Large intestine (tissue), 12 donors: ENCODE measurements at places on chromosomes 16 and 17. TPM values are rescaled to one million over a fixed set of nuclear protein-coding genes. Genes with fewer than 3 reads are reported as not detected.

Gene MPV17L
- 3.2 TPM for polyA plus RNA-seq

Gene PYDC1
- polyA plus RNA-seq, result 0.19 TPM

Gene ZNF688
- polyA plus RNA-seq, result 15.8 TPM

DNA sequence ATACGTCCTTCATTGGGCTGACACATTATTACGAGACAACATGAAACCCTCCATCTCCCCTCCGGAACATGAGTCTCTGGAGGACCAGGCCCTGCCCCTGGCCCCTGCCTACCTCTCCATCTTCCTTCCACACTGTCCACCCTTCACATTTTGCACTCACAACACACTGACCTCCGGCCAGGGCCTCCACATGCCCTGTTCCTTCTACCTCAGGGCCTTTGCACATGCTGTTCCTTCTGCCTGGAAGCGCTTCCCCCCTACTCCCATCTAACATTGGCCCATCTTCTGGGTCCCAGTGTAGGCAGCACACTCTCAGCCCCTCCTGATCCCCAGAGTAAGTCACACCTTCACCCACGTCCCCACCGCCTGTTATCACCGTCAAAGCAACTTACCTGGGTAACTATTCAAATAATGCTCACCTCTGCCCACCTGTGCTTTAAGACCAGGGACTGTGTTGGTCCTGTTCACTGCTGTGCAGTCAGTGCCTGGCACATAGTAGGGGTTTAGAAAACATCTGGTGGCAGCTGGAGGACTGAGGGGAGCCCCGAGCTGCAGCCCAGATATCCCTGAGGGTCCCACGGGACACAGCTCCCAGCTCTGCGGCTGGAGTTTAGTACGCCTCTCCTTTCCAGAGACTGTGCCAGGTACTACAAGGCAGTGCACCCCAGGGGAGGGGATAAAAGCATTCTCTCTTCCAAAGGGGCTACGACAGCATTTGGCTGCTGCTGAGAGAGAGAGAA, 27.2 kb downstream of the RPH3AL start:
- peaks cover 2% of the 10 kb centered on the region for H3K36me3 ChIP-seq
- no peak overlapping the region for H3K27ac ChIP-seq
- H3K27me3 ChIP-seq, result no peaks in the 10 kb centered on the region

Gene TRPV3
- 15.0 TPM for polyA plus RNA-seq

DNA sequence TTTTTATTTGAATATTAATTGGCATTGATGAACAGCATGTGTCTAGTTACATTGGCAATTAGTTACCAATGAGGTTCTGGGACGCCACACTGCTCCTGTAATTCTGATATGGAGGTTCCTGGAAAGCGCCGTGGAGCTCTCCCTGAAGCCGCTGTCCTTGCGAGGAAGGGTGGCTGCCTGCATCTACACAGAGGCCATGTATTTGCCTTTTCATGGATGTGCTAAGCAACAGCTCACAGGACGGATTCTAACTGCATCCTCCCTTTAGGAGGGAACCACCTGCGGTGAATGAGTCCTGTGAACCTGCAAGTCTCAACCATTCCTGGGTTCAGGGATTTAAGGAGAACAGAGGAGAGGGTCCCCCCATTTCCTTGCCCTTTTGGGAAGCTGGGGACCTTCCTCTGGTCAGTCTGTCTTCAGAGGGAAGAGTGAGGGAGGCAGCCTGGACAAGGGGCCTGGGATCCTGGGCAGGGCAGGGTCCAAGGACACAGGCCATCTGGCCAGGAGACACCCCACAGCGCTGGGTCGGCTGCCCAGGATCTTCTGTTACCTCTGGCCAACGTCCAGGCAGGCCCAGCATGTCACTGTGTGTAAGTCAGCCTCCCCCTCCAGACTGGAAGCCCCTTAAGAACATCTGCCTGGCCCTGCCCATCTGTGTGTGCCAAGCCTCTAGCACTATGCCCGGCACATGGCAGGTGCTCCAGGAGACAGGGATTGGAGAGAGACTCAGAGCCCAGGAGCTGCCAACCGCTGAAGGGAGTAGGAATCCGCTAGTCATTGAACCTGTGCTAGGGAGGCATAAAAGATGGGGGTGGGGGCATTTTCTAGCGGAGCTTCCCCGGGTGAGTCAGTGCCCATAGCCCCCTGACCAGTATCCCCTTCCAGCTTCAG, 314.1 kb upstream of the TNRC6C start:
- DNase-seq, result no peak
- H3K27ac ChIP-seq, result no peak overlapping the region
- no peaks in the 10 kb centered on the region for H3K36me3 ChIP-seq
- no peaks in the 10 kb centered on the region for H3K4me1 ChIP-seq

- peaks cover 8% of the 10 kb centered on the region for H3K27me3 ChIP-seq
- H3K27ac ChIP-seq, result no peak overlapping the region
- H3K36me3 ChIP-seq, result no peaks in the 10 kb centered on the region
- H3K4me1 ChIP-seq, result peaks cover 21% of the 10 kb centered on the region
- no peak overlapping the region for H3K4me3 ChIP-seq
Measured at GRCh38 chr17:3968886-3969524, 4.8 kb upstream of the ATP2A3 start.
